ENCODE measurements at places on chromosomes 13 and 19.

DNA sequence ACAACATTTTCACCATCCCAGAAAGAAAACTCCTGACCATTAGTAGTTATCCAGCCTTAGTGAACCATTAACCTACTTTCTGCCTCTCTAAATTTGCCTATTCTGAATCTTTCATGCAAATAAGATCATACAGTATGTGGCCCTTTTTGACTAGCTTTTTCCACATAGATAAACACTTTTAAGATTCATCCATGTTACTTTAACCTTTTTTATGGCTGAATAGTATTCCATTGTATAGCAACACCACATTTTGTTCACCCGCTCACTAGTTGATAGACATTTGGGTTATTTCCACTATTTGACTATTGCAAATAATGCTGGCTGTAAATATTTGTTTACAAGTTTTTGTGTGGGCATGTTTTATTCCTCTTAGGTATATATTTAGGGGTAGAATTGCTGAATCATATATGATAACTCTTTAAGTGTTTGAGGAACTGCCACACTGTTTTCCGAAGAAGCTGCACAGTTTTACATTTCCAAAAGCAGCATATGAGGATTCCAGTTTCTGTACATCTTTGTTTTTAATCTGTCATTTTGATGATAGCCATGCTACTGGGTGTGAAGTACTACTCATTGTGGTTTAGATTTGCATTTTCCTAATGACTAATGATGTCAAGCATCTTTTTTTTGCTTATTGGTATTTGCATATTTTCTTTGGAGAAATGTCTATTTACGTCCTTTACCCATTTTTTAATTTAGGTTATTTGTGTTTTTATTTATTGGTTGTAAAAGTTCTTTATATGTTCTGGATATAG, 17.1 kb downstream of the COG6 start:
- no peak for DNase-seq

DNA sequence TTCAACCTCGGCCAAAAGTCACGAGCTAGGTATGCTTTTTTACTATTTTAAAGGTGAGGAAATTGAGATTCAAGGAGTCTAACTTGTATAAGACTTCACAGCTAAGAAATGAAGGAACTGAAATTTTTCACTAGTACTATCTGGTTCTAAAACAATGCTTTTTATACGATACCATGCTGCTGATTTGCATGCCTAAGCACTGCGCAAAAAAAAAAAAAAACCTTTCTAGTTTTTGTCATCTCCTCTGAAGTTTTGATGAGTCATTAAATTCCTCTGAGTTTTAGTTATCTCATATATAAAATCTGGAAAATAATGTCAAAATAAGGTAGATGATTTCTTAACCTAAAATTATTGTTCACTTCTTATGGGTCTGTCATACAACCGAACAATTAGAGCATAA, 28.0 kb upstream of the UFM1 start:
- no peak for DNase-seq

- no peak for DNase-seq
These were observed 15.9 kb downstream of the OPA3 start for GRCh38 chr19:45568732-45569131.

DNA sequence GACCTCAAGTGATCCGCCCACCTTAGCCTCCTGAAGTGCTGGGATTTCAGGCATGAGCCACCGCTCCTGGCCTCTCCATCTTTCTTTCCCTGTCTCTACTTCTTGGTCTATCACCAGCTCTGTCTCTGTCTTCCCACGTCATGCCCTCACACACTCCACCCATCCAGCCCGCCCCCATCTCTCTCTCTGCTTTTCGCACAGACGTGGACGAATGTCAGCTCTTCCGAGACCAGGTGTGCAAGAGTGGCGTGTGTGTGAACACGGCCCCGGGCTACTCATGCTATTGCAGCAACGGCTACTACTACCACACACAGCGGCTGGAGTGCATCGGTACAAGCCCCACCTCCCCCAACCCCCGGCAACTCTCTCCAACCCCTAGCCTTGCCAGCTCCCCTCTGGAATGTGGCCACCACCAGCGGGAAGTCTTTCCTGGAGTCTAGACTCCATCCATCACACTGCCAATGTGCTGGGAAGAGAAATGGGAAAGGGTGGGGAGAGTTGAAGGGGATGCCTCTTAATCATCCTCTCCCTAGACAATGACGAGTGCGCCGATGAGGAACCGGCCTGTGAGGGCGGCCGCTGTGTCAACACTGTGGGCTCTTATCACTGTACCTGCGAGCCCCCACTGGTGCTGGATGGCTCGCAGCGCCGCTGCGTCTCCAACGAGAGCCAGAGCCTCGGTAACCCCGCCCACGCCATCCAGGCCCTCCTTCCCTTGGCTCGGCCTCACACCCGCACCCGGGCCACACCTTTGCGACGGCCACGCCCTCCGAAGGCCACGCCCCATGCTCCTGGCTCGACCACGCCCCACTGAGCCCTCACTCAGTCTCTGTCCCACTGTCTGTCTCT, 22.5 kb downstream of the LTBP4 start:
- peak; percentile 48 for DNase-seq

GRCh38 chr13:110365876-110366275, 58.8 kb downstream of the COL4A2 start:
- DNase-seq = no peak
